ENCODE measurements at places on chromosomes 11 and 22.

- DNase-seq, result no peak
These were observed 57.4 kb downstream of the AHNAK start for GRCh38 chr11:62489204-62489603.

DNA sequence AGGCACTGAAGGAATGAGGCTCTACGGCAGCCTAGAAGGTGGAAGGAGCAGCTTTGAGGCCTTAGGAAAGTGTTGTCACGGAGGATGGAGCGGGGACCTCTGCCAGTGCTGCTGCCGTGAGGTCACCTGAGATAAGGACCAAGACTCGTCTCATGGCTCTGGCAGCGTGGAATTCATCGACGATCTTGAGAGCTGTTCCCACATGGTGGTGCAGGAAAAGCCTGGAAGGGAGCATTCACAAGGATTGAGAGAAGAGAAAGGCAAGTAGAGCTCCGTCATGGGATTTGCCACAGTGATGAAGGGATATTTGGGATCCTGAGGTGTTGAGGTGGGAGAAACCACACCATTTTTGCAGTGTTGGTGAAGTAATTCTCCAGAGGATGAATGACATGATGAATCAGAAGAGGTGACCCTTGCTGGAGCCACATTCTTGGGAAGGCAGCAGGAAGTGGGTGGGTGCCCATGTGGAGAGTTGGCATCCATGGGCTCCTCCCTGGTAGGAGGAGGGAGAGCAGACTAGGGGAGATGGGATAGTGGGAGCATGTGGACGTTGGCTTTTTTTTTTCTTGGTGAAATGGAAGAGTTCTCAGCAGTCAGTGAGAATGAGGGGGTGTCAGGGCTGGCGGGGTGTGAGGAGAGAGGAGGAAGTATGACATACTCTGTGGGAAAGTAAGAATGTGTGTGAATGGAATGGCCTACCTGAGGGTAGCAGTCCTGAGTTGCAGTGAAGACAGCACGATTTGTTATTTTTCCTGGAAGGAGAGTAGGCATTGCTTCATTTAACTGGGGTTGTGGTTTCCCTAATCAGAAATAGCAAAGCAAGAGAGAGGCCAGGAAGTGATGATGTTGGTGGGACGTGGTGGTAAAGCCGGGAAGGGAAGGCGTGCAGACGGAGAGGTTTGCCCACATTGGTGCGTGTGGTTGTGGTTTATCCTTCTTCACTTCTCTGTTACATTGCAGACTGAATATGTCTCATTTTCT, 11.1 kb downstream of the PPP6R3 start:
- no peak for DNase-seq

- DNase-seq, result no peak
These were observed 68.0 kb upstream of the TCF20 start for GRCh38 chr22:42338479-42338878.

DNA sequence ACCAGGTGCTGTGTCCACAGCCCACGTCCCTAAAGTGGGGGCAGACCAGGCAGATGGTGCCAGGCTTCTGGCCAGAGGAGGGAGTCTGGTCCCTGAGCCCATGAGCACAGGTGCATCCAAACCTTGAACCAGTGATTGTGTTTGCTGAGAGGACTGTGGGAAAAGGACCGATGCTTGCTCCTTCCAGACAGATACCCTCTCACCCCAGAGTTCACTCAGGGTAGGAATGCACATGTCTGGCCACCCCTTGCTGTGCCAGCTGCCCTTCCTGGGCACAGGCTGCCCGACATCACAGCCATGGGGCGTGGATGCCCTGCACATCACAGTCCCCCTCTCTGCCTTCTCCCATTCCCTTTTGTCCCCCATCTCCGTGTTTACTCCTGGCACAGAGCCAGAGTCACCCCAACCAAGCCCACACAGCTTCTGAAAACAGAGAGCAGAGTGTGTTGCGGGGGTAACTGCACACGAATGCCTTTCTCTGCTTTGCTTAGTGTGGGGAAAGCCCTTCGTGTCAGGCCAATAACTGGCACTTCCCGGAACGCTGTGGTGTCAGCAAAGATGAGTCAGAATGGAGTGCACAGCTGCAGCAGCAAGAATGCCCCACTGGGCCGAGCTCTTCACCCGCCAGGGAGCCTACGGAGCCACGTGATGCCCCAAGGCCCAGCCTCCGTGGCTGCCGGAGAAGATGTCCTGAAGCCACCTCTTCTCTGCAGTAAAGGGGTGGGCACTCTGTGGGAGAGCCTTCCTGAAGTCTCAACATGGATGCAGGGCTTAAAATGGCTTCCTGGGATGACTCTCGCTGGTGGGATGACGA, 7.6 kb downstream of the CARS1 start:
- DNase-seq, result peak; percentile 61

DNA sequence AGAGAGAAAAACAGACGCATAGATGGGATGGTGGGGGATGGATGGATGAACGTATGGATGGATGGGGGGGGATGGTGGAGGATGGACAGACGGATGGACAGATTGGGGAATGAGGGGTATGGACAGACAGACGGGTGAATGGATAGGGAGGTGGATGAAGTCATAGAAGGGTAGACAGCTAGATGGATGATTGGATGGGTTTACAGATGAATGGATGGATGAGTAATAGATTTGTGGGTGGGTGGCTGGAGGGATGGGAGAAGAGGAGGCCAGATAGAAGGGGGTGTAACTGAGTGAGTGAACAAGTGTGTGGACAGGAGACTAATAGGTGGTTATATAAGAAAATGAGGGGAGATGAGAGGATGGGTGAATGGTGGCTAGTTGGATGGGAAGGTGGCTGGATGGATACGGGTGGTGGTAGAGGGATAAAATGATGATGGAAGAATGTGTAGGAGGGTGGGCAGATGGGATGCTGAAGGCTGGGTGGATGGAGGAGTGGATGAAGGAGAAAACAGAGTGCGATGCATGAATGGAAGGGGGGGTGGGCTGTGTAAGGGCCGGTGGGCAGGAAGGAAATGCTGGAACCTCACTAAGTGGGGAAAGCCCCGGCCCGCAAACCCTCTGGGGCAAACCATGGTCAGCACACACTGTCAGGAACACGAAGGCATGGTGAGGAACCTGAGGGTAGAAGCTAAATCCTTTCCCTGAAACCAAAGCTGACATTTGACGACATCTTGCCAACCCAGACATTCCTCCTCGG, 21.6 kb downstream of the ARVCF start:
- DNase-seq, result peak; percentile 19

All from left ventricle myocardium superior (tissue), 1 donor.